B cell (primary cell): ENCODE measurements at places on chromosomes 12 and 14.

DNA sequence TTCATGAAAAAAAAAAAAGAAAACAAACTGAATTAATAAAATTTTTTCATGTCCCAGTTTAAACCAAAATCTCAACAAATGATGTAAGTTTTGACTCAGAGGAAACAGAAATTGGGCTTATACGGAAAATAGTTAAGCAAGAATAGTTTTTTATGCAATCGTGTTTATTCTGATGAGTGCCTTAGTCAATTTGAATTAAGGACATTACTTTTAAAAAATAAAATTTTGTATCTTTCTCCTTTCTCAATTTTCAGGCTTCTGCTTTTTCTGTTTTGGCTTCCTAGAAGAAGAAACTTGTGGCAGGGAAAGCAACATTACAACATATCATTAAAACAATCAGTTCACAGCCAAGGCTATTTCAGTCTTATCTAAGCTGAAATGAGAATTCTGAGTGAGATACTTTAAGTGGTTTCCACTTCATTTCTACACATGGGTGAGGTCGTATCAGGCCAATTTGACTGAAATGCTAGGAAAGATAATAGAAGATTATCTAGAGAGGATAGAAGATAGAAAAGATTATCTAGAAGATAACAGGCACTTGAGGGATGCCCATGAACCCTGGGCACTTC, 52.4 kb downstream of the BCL2L14 start:
- DNase-seq: no peak

DNA sequence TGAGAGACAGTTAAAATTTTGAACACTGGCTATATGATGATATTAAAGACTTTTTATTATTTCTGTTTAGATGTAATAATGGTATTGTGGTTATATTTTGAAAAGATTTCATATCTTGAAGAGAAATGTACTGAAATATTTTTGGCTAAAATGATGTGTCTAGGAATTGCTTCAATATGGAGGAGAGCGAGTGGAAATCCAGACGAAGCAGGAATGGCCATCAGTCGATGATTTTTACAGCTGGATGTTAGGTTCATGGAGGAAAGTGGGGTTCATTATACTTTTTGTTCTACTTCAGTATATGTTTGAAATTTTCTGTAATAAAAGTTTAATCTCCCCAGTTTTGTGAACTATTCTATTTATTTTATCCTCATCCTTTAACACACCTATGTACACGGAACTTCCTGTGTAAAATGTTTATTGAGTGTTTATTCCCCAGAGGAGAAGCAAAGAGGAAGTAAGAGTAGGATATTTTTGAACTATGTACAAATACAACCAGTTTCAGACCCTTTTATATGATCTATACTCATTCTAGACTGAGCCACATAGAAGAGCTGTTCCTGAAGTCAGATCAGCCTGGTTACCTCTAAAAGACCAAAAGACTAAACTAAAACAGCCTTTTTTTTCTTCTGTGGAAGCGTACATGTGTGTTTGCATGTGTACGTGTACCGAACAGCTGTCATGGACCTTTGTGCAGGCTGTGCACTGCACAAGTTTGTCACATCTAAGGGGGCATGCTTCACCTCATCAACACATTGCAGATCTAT, 211.0 kb upstream of the NUDT4 start:
- DNase-seq: peak; percentile 64

- DNase-seq: no peak
These were observed 73.6 kb upstream of the CNTN1 start for GRCh38 chr12:40618636-40619035.

GRCh38 chr14:93629643-93630042, 158.6 kb downstream of the PRIMA1 start:
- DNase-seq: no peak

- DNase-seq: no peak
These were observed 18.6 kb upstream of the TDRD9 start for GRCh38 chr14:103909531-103910261.

- no peak for DNase-seq
These were observed 55.4 kb downstream of the RPAP3 start for GRCh38 chr12:47650469-47650868.

- peak; percentile 62 for DNase-seq
These were observed 384.2 kb downstream of the ZFP36L1 start for GRCh38 chr14:68408680-68409079.

DNA sequence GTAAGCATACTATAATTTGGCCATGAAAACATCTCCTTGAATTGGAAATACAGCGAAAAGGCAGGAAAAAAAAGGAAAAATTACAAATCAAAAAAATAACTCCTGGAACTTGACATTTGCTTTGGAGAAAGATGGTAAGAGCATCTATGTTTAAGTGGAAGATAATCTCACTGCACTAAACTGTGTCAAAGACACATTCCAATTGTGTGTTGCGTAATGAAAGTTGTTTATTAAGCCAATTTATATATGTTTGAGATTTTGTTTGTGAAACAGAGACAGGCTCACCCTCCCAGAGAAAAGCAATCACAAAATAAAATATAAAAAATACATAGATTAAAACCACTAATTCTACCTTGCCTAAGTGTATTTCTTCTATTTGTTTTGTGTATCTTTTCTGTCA, 11.1 kb upstream of the ATXN7L3B start:
- no peak for DNase-seq

DNA sequence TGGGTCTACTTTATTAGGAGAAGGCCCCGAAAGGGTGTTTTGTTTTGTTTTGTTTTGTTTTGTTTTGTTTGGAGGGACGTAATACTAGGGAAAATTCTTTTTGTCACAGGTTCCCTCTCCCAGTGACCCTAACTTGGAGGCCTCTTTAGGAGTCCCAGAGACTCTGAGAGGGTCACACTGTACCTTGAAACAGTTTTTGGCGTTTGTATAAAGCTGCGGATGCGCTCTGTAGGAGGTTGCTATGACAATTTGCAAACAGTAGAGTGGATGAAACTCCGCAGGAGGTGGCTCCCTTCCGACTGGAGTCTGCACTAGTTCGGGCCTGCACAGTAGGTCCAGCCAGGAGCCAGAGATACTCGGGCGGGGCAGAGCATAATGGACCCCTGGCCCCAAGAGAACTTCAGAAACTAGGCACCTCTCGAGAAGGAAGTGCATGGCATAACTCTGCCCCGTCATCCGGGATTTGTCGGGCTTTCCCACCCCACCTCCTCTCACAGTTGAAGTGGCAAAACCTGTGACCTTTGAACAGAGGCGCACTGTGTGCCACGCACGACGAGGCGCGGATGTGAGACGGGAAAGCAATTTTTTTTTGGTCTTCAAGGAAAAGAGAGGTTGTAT, 1.3 kb upstream of the DYRK2 start:
- no peak for DNase-seq
